ENCODE measurements at places on chromosomes 2 and 18.

DNA sequence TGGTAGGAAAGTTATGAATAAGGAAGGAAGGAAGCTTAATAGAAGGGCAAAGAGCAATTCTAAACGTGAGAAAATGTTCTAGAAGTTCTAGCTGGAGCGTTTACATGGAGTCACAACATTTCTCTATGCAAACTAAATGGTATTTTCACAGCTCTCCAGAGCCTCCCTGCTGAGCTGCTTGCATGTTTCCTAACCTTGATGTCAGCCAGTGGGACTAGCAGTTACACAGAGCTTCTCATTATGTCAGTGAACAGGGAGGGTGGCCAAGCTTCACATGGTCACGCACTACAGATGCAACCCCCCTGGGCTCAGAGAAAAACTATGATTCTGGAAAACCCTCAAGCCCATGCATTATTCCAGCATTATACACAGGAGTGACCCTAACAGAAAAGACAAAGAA, 153.4 kb upstream of the CCDC150 start:
- no peak for DNase-seq

DNA sequence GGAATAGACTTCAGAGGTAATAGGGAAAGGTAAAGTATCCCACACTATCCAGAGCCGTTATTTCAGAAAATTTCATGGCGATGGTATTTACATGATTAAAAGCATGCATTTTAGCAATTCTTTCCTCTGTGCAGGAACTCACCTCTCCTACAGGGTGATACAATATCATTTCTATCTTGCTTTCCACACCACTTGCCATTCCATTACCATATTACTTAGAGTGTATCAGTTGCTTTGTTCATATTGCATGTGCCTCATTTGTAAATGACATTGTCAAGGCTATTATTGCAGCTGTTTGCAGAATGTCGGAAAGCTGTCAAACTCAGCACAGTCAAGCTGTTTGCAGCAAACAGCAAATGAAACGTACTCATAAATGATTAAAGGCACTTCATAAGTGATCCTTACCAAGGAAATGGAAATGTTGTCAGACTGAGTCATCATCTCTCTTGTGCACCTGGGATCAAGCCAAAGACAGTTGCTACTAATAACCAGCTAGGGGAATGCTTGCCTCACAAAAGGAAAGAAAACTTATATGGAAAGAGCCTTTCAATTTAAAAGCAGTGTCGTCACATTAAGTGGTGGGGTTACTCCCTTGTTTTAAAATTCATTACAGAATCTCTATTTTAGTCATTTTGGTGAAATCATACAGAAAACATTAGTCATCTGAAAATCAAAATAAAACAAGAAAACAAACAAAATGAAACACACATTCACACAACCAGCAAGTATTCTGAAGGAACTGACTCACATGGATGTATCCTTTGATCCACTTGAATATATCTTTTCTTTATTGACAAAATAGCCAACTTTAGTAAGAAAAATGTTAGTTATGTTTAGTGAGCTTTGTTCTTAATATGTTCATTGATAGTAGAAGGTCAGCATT, 1064.1 kb upstream of the CNTNAP5 start:
- DNase-seq = no peak

DNA sequence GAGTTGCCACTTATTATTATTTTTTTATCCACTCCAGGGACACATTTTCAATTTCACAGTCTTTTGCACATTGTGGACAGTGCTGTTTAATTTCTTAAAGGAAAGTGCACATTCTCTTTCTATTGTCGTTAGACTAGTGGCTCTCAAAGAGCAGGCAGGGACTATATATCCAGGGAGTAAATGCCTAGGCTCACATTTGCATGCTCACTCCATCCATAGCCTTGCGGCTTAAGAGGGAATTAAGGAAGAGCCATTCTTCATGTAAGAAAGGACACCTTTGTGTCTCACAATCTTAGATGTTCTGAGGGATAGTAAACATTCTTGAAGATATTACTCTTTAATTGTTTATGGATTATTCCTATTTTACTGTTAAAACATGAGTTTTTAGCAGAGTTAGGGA, 70.8 kb downstream of the FIGN start:
- no peak for DNase-seq

DNA sequence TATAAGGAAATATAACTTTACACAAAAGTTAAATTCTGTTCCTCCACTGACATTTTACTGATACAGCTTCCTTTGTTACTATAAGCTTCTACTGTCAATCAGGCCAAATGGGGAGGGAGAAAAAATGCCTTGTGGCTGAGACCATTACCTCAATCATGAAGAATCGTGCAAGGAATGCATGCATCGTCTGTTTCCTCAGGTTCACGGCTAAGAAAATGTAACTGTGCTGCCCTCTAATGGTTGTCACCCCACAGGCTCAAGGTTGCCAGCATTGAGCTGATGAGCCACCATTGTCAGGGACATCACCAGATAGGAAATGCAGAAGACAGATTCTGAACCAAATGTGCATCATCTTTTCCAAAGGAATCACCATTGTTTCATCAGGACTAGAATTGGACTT, 426.9 kb downstream of the CDH2 start:
- no peak for DNase-seq

GRCh38 chr2:154706660-154707059, 8.2 kb downstream of the KCNJ3 start:
- DNase-seq = no peak

- DNase-seq = no peak
Observed at GRCh38 chr18:74515620-74516231, 18.6 kb upstream of the CNDP1 start.

- no peak for DNase-seq
Observed at GRCh38 chr2:227450926-227451654, 20.9 kb upstream of the AGFG1 start.

GRCh38 chr2:147094077-147094476, 750.8 kb upstream of the ACVR2A start:
- no peak for DNase-seq

DNA sequence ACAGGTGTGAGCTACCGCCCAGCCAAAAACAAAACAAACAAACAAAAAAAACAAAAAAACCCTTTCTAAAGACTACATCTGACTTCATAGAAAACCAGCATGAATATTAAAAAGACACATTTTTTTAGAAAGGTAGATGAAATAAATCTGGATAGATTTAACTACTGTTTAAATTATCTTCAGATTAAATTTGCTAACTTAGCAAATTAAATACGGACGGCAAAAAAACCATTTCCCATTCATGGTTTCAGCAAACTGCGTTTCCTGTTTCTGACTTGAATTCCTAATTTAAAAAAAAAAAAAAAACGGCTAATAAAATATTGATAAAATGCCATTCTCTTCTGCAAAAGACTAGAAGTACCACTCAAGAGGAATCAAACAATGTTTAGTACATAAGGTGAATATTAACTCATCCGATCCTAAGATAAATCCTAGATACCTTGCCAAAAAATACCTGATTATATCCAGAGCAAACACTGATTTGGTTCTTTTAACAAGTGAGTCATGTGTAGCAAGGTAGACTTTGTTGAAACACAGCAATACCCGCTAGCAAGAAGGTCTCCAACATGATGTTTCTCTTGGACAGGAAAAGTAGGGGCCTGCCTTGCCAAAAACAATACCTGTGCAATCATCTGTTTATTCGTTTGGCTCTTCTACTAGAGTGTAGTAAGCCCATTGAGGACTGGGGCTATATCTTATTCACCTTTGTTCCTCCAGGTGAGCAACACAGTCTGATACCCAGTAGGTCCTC, 96.2 kb downstream of the BARD1 start:
- DNase-seq = no peak

DNA sequence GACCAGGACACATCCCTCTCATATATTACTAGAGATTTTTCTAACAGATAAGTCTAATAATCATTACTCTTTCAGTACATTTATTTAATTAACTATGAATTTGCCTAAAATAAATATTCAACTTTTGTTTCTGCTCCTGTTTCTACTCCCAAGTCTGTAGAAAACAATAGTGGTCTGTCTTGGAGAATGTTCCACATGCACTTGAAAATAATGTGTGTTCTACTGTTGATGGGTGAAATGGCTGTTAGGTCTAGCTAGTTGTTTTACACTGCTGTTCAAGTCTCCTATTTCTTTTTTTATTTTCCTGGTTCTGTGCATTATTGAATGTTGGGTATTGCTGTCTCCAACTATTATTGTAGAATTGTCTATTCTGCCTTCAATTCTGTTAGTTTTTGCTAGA, 47.2 kb downstream of the SPOPL start:
- DNase-seq = no peak

DNA sequence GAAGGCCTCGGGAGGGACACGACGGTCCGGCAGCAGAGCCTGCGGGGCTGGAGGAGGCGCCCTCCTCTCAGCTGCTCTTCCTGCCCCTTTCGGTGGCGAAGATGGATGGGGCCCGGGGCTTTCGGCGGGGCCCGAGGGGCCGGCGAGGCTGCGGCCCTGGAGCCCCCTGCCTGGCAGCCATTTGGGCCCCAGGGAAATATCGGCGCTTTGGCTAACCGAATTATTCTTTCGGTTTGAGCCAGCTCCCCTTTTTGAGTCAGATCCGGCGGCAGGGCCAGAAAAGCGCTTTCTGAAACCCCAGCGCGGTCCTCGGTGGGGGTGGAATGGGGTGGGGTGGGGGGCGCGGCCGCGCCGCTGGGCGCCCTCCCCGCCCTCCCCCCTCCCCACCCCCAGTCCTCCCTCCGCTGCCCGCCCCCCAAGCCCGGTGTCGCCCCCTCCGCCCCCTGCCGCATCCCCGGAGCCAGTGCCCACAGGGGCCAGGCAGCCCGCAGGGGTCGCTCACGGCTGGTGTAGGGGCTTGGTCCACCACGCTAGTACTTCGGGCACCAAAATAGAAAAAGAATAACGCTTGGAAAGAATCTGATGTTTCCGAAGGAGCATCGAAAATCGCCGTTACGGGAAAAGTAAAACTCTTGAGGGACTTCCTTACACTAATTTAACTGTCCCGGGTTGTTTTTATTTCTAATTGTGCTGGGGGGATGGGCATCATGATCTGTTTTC, 9.1 kb upstream of the ARID5A start:
- DNase-seq = peak; percentile 67

- no peak for DNase-seq
Observed at GRCh38 chr2:51031021-51031780, 731 bp downstream of the NRXN1 start.

DNA sequence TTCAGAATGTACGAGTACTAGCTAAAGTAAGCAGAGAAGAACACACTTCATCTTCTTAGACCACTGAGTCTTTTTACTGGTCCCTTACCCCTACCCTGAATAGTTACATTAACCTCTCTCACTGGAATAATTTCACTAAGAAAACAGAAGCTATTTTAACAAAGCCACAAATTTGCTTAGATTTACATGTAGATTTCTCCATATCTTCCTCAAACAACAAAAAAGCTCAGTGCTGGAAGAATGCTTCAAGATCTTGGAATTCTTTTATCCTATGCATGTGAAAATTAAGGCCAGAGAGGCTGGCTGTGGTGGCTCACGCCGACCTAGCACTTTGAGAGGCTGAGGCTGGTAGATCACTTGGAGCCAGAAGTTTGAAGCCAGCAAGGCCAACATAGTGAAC, 35.2 kb downstream of the MOGAT1 start:
- DNase-seq = no peak

DNA sequence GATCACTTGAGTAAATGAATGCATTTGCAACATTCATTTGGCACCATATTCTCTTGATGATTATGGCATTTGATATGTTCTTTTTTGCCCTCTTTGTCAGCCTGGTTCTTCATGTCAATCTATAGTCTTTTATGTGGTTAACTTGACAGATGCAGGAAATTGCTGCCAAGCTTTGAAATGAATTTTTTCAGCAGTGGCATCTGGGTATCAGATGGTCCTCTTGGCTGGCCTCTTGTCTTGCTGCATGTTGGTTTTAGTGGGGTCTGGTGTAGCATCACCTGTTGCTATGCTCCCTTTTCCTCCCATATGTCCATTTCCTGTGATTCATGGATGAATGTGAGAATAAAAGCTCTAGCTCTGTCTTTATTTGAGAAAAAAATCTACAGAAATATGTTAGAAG, 119.9 kb downstream of the DPP4 start:
- peak; percentile 42 for DNase-seq

- no peak for DNase-seq
Observed at GRCh38 chr2:25617948-25618646, 55.3 kb downstream of the DTNB start.

DNA sequence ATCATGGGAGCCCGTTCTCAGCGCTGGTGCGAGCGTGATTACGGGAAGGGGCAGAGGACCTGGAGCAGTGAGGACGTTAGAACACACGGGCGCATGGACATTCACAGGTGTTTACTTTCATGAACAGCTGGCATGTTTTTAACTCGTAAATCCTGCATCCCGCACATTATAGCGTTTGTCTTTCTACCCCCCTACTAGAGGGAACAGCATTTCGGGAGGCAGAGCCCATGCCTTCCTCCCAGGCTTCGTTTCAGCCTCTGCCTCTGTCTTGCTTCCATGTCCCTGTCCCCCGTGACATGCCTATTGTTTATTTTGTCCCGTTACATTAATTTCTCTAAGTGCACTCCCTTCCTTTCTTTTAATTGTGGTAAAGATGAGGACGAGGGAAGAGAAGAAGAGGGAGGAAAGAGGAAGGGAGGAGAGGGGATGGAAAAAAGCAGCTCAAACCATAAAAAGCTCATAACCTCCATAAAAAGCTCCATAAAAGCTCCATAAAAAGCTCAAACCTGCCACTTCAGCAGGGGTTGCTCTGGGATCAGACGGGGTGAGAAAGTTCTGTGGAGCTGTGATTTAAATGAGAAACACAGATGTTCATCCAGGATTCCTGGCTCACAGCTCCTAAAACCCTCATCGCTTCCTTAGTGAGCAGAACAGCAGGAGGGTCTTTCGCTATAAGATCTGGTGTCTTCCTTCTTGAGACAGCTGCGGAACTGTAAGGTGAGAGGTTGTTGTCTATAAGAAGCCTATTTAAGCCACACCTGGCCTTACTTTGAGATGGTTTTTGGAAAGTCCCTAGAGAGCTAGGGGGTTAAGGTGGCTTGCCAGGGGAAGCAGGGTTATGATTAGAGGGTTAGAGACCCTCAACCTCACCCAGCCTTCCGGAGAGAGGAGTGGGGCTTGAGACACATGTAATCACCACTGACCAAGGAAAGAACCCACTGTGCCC, 66.6 kb upstream of the SNTG2 start:
- DNase-seq = no peak

DNA sequence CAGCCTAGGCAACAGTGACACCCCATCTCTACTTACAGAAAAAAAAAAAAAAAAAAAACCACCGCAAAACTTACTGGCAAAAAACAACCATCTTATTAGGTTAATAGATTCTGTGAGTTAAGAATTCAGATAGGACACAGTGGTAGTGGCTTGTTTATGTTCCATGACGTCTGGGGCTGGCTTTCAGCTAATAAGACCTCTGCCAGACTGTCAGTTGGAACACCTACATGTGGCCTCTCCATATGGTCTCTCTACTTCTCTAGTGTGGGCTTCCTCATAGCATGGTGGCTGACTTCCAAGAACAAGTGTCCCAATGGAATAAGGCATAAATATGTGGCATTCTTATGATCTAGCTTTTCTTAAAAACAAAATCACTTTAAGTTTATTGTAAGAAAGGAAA, 94.0 kb upstream of the OTX1 start:
- DNase-seq = no peak

DNA sequence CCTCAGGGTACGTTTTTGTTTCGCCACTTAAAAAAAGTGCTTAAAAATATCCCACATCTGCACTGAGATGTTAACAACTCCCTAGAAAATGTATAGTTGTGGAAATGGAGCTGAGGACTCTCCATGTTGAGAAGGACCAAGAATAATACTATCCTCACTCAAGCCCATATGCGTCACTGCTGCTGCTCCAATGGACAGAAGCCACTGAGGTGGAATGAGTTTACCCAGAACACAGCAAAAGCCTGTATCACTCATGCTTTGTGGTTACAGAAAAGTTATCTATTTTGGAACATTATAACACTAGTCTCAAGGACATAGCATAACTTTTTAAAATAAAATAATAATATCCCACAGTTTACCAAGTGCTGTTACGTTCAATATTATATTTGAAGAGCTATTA, 31.9 kb downstream of the DSC3 start:
- no peak for DNase-seq
